Activated T-cell treated with anti-CD3 and anti-CD28 coated beads for 48 hours (primary cell): ENCODE measurements at places on chromosomes 3 and 15.

DNA sequence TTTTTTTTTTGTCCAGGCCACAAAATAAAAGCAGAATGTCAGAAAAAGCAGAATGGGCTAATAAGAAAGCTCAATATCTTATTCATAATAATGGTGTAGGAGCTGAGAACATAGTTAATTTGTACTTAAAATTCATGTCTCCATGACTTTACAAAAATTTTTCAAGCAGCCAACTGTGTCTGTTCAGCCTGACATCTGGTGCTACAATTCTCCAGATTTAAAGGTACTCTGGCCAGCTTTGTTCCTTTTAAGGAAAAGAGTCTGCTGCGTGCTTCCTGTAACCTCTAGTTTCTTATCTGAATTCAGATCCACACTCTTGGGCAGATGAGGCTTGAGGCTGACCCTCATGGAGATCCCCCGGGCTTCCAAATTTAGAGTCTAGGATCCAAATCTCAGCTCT is 8.7 kb upstream of the RFX7 start:
- no peak for DNase-seq

DNA sequence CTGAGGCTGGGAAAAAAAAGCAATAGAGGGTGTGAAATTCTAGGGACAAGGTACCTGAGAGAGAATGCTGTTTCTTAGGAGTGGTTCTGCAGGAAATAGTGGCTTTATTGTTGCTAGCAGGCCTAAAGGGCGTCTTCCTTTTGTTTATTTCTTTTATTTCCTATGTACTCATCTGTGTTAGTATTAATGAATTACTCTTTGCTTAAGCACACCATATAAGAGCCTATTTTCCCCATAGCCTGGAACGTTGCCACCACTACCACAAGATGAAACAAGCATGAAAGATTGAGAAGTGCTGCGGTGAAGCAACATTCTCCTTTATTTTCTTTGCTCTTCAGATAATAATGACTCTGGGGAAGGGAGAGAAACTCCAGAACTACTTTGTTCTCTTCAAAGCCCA is 21.3 kb upstream of the GOLIM4 start:
- DNase-seq, result no peak

GRCh38 chr3:22360970-22361369 is 610.0 kb upstream of the ZNF385D start:
- DNase-seq, result no peak

GRCh38 chr15:78915341-78916087 is 29.3 kb downstream of the CTSH start:
- no peak for DNase-seq

GRCh38 chr3:64444490-64445108 is 219.3 kb upstream of the PRICKLE2 start:
- no peak for DNase-seq

DNA sequence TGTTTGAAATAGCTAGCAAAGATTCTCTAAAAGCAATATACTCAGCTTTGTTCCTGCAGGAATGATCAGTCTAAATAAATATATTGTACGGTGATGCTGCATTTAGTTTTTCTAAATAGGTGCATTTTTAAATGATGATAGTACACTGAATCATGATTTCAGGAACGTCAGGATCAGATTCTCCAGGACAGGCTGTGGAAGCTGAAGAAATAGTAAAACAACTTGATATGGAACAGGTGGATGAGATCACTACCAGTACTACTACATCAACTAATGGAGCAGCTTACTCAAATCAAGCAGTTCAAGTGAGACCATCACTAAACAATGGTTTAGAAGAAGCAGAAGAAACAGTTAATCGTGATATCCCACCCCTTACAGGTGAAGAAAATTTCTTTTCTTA is 46.3 kb upstream of the EIF3J start:
- DNase-seq, result no peak

DNA sequence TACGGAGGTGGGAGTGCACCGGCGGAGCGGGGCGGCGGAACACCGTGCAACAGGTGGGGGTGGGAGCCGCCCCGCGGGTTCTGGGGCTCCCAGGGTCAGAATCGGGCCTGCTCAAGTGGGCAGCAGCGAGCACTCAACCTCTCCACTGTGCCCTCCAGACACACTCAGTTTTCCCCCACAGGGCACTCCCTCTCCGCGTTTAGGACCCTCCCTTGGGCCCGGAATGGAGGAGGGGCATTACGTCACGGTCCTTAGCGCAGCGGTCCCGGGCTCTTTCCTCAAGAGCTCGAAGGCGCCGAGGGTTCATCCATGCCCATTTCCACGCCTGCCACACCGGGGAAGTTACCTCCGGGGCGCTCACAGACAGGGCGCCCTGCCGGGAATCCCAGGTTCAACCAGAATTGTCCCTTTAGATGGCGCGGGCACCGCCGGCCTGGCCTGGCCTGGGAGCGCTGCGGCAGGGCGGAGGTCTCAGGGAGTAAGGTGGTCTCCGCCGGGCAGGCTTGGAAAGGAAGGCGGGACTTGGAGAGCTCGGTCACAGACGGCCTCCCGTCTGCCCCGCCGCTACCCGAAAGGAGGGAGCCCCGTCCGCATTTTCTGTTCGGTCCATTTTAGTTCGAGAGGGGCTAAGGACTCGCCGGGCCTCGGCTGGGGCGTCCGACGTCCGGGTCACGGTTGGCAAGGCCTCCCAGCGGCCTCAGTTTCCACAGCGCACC is 5.1 kb downstream of the RNU6-1 start:
- no peak for DNase-seq

- DNase-seq, result no peak
Observed at GRCh38 chr3:96465521-96465920, 348.9 kb upstream of the EPHA6 start.

GRCh38 chr3:135444058-135444457 is 521.5 kb upstream of the PPP2R3A start:
- no peak for DNase-seq

- no peak for DNase-seq
Observed at GRCh38 chr3:6216135-6217026, 644.5 kb upstream of the GRM7 start.

DNA sequence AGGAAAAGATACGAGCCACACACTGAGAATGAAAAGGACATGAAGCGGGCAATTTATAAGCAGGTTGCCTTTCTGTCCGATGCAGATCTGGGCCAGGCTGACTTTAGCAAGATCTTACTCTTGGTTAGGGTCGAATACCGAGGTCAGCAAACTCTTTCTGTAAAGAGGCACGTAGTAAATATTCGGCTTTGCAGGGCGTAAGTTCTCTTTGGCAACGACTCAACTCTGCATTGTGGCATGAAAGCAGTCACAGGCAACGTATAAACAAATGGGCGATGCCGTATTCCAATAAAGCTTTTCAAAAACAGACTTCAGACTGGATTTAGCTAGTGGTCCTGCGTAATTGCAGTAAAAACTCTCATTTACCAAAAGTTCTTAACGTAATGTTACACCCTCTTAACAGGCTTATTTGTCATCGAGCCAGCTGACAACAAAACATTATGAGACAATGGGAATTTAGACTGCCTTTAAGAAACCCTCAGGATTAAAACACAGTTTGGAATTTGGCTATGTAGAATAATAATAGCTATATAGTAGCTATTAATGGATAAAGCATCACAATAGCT is 13.1 kb upstream of the RPL35A start:
- DNase-seq, result no peak

DNA sequence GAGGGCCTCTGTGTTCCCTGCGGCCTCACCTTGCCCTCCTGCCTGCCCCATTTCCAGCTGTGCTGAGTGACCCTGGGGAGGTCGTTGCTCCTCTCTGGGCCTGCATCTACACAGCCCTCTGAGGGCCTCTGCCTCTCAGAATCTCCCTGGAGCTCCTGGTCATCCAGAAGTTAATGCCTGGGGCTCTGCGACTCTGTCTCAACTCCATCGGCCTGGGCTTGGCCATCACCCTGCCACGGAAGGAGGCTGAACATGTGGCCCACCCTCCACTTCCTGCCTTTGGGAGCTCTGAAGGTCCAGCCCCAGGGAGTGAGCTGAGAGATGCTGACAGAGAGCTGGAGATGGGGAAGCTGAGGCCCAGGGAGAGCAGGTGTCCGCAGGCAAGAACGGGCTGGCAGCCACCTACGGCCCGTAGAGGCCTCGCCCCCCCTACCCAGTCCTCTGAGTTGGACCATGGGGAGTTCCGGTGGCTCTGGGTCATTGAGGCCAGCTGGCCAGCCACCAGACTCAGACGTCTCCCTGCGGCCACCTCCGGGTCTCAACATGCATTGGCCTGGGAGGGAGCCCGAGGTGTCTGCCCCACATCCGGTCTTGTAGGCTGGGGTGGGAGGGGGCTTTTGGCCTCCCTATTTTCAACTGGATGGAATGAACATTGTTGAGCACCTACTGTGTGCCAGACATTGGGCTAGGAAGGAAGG is 34.2 kb downstream of the GRIP2 start:
- DNase-seq, result no peak

DNA sequence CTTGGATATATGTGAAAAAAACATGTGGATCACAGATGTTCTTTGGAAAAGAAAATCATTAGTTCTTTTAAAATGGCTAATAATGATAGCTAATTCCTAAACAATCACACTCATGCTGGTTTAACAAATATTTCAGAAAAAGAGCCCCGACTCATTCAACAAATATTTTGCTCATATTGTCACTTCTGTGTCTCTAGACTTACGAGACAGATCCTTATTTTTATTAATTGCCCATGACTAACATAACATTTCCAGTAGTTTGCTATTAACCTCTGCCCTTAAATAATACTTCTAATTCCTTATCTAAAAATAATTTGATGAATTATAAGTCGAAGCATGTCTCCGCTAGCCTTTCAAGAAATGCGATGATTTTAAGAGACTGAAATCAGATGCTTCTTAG is 70.4 kb downstream of the SATB1 start:
- DNase-seq, result no peak

DNA sequence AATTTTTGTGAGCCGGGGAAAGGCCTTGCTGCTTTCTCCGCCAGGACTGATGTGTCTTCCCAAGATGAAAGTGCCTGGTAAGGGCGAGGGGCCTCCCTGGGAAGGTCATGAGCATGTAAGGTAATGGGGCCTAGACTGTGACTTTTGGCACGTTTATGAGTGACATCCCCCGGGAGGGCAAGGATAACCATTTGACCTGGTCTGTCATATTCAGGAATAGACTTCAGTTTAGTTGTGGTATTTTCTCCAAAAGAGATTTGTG is 631 bp upstream of the CNBP start:
- no peak for DNase-seq

GRCh38 chr15:72852273-72852672 is 68.7 kb upstream of the ADPGK start:
- DNase-seq, result no peak

- DNase-seq, result no peak
Observed at GRCh38 chr3:123377243-123377740, 71.6 kb downstream of the ADCY5 start.

DNA sequence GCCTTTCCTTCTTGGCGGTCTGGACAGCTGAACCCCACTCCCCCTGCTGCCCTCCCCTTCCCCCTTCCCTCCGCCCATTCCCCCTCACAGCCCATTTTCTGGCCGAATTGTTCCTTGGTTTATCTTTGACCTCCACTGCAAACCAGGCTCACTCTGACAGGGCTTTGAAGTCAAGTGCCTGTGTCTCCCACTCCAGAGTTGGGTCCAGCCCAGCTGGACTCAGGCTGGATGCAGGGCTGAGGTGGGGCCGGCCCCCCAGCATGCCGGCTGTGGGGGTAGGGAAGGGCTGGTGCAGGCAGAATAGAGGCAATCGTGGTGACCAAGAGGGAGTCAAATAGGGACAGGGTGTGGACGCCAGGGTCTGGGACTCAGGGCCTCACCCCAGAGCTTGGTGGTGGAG is 57.0 kb upstream of the MRPS22 start:
- DNase-seq, result no peak

DNA sequence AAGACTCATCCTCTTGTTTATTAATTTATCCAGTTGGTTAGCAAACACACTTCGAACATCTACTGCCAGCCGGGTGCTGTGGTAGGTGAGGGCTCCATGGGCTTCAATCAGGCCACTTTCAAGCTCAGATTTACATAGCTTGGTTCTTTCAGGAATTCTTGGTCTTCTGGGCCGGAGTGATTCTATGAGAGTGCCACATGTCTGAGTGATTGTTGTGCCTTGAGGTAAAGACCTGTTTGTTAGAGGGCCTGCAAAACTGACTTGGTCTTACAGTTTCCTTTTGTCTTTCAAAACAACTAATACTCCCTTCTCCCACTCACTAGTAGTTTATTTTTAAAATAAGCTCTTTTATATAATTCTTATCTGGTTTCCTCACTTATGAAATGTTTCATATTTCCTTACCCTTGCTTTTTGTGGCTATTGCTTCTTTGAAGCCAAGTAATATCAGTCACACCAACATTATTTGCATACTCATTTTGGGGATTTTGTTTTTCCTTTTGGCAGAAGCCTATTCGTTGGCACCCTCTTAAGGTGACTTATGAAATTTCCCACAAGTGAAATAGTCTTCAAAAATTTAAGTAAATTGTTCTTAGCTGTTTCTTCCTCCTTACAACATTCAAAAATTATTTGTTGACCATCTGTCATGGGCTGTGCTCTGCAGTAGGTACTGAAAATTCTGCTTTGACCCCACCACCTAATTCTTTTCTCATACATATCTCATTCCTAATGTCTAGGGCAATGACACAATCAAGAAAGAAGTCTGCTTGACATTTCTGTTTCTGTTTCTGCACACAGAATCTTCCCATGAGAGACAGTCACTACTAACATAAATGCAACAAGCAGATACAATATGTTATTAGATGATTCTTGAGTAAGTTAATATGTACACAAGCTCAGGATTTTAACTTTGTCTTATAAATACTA is 120.2 kb downstream of the LRRC28 start:
- DNase-seq, result no peak

- no peak for DNase-seq
Observed at GRCh38 chr15:90035095-90035839, 34.1 kb downstream of the ZNF710 start.

DNA sequence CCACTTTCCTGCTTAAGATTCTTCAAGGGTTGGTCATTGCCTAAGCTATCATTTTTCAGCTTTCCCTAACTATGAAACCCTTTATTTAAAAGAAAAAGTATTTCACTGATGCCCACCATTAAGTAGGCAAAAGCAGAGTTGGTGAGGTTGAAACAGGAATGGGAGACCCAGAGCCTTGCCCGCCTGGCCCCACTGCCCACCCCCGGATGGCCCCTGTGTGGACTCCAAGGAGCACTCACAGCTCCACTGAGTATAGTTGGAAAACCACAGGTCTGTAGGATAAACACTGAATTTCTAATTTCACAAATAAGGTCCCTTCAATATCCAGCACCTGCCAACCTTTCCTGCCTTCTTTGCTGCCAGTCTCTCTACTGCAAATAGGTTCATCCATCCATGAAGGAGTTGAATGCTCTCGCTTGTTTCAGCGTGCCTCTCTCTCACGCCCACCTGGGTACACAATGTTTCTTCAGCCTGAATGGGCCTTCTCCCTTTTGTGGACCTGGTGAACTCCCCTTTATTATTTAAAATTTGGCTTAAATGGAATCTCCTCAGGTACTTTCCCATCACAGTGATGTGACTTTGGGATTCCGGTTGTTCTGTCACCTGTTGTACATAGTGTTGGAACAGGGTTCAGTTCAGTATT is 8.7 kb upstream of the ACAP2 start:
- DNase-seq, result no peak

DNA sequence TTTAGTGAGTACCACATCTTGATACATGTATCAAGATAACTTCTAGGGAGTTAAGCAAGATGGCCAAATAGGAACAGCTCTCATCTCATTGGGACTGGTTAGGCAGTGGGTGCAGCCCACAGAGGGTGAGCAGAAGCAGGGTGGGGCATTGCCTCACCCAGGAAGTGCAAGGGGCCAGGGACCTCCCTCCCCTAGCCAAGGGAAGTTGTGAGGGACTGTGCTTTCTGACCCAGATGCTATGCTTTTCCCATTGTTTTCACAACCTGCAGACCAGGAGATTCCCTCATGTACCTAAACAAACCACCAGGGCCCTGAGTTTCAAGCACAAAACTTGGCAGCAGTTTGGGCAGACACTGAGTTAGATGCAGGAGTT is 665.0 kb upstream of the CBLB start:
- DNase-seq, result no peak
